Stimulated activated CD4-positive, alpha-beta T cell treated with anti-CD3 and anti-CD28 coated beads, Interleukin-1b, Interleukin-23, amount 100 ng/mL, for 48 hours (primary cell): ENCODE measurements at places on chromosomes 12 and 14.

GRCh38 chr12:28893856-28894255, 255.2 kb upstream of the FAR2 start:
- DNase-seq: no peak

DNA sequence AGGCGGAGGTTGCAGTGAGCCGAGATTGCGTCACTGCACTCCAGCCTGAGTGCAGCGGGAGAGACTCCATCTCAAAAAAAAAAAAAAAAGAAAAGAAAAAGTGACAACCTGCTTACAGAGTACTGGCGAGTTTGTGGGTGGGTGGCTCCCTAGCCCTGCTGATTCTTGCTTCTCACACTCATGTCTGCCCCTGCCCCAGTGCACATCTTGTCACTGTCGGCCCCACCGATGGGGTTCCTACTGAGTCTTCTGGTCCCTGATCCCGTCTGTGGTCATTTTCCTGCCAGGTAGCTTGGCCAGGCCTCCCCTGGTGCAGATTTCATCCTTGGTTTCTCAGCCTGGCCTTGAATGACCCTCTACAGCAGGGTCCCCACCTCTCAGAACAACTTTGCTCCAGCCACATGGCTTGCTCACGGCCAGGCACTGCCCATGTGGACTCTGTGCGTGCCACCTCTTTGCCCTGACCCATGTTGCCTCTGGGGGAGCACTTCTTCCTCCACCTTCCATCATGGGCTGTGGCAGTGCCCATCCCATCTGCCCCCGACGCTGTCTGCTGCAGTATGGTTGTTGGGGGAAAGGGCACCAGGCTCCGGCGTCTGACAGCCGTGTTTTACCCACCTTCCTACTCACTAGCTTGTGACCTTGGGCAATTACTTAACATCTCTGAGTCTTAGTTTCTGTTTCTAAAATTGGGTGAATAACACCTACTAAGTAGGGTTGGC, 2.1 kb upstream of the PTPN6 start:
- DNase-seq: no peak

- no peak for DNase-seq
These were observed 645 bp downstream of the KITLG start for GRCh38 chr12:88579601-88580050.

- DNase-seq: no peak
These were observed 42.9 kb downstream of the INSM2 start for GRCh38 chr14:35576856-35577255.

GRCh38 chr14:36221112-36221511, 44.6 kb upstream of the PTCSC3 start:
- no peak for DNase-seq

GRCh38 chr14:53295985-53296582, 143.0 kb upstream of the DDHD1 start:
- DNase-seq: no peak

DNA sequence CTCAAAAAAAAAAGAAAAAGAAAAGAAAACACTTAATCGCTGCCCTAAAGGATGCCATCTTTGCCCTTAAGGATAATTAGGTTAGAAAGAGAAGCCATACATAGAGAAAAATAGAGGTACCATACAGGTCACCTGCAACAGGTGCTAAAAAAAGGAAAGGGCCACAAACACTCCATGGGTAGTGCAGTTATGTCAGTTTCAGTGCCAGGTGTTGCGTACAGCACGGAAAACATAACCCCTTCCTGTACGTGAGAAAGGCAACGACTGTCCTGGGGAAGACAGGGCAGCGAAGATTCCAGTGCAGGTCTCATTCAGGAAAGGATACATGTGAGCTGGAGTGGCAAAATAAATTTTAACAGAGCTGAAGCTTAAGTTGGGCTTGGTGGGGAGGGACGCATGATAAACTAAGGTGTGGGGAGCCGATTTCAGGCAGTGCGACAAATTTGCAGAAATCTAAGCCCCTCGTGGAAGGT, 553 bp upstream of the DAZAP2 start:
- no peak for DNase-seq

GRCh38 chr12:80979816-80980215, 42.1 kb upstream of the LIN7A start:
- DNase-seq: no peak

GRCh38 chr14:37027188-37027824, 145.1 kb downstream of the SLC25A21 start:
- no peak for DNase-seq

- no peak for DNase-seq
These were observed 2.8 kb upstream of the PELI2 start for GRCh38 chr14:56115334-56115870.
